ENCODE measurements at places on chromosomes 2 and 18. TPM values are rescaled to one million over a fixed set of nuclear protein-coding genes. Genes with fewer than 3 reads are reported as not detected.

The CDH20 gene
- not detected for total RNA-seq

The OTX1 gene
- 6.4 TPM for total RNA-seq

The TACR1 gene
- not detected for total RNA-seq

The OBSL1 gene
- not detected for total RNA-seq

The ABI2 gene
- total RNA-seq = 91.9 TPM

The CD8B gene
- total RNA-seq = not detected

The NT5C1B gene
- not detected for total RNA-seq

The IL1R2 gene
- total RNA-seq = not detected

The SPDYA gene
- 0.76 TPM for total RNA-seq

The LRRTM4 gene
- 0.07 TPM for total RNA-seq

The IL36A gene
- not detected for total RNA-seq

The WNT10A gene
- total RNA-seq = 2.9 TPM

The KCNG2 gene
- not detected for total RNA-seq

The IKZF2 gene
- 0.54 TPM for total RNA-seq

The MALL gene
- total RNA-seq = not detected

The EVX2 gene
- total RNA-seq = not detected

The TMEM37 gene
- total RNA-seq = not detected

The GPBAR1 gene
- total RNA-seq = 0.29 TPM

The HRH4 gene
- total RNA-seq = not detected

The ATG9A gene
- 25.9 TPM for total RNA-seq

The HYCC2 gene
- total RNA-seq = 40.0 TPM

The CABYR gene
- not detected for total RNA-seq

The LRP2 gene
- not detected for total RNA-seq

Measured in Karpas-422 (cell line).